Stimulated activated CD4-positive, alpha-beta T cell treated with anti-CD3 and anti-CD28 coated beads, Interleukin-15, amount 100 ng/mL, for 1 hour (primary cell): ENCODE measurements at places on chromosomes 12 and 14.
A peak's percentile ranks its signal among the peaks of the same experiment; 100 is the strongest.

- DNase-seq = no peak
Measured at GRCh38 chr14:65604936-65605335, 192.4 kb downstream of the FUT8 start.

DNA sequence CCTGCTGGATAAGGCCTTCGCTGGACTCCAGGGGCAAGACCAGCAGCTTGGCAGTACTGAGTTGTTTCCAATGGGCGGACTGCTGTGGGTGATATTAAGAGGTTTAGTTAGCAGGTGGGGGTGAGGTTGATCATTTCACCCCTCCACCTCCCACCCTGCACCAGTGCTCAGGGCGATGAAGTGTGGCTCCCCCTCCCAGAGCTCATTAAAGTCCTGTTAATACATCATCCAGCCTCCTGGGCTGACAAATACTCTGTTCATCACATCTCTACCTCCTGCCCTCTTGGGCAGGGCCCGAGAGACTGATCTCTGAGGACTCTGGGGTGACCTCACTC is 2.4 kb upstream of the FIGNL2 start:
- no peak for DNase-seq

DNA sequence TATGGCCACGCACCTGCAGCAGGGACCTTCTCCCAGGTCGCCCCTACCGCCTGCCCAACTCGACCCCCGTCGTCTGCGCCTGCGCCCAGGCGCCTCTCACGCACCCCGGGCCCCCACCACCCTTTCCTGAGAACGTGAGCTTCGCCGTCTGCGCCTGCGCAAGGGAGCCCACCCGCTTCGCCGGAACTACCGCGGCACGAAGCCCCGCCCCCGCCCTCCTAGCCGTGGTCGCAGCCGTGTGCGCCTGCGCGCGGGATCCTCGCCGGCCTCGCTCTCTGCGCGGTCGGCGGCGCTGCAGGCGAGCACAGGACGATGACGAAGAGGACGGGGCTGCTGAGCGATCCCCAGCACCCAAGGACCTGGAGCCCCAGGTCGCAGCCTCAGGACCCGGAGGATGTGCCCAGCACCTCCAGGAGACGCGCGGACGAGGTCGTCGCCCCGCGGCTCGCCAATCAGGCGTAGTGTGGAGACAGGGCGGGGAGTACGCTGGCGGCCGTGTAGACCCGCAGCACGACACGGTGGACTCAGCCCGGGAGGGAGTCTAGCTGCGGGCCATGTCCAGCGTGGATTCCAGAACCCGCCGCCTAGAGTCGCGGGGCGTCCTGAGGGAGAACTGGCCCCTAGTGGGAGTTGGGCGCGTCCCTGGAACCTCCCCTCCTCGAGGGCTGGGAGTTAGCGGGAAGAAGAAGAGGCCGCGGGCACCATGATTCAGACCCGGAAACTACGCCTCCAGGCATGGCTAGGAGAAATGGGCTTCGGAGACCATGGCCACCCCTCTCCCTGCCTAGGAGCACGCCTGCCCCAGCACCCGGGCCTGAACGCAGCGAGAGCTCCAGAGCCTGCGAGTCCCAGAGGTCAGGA is 1120.8 kb upstream of the TMEM132C start:
- peak; percentile 73 for DNase-seq

- DNase-seq = no peak
Measured at GRCh38 chr12:69101505-69101904, 137.9 kb upstream of the CPSF6 start.

DNA sequence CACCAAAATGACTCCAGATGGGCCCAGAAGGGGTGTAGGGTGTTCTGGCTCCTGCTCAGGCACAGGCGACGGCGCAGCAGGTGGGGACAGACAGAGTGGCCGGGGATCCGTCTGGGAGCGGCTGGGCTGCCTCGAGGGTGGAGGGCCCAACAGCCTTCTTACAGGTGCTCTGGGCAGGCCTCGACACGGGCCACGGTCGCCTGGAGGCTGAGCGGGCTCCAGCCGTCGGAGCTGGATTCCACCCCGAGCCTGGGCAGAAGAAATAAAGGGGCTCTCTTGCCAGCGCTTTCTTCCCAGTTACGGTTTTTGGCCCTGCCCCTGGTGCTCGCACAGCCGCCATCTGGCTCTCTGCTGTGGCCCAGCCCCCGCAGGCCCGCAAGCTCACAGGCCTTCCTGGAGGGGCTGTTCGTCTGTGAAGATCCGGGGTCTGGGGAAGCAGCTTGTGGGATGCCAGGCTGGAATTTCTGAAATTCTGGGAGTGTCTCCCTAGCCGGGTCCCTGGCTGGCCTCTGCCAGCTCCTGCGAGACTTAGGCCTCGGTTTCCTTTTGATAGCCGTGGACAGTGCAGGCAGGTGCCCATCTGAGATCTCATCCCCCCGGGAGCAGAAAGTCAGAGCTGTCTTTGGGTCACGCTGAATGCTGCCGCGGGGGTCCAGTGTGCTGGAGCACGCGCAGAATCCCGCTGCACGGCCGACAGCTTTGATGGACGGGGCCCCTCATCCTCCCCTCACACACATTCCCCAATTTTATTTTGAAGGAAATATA is 122.7 kb downstream of the PAPOLA start:
- DNase-seq = no peak
